ENCODE measurements at places on chromosomes 5 and 9.
A peak's percentile ranks its signal among the peaks of the same experiment; 100 is the strongest.

- DNase-seq = no peak
Measured at GRCh38 chr9:93480262-93480661, 26.9 kb upstream of the FAM120AOS start.

GRCh38 chr5:173494446-173494845 is 122.0 kb downstream of the BOD1 start:
- no peak for DNase-seq

DNA sequence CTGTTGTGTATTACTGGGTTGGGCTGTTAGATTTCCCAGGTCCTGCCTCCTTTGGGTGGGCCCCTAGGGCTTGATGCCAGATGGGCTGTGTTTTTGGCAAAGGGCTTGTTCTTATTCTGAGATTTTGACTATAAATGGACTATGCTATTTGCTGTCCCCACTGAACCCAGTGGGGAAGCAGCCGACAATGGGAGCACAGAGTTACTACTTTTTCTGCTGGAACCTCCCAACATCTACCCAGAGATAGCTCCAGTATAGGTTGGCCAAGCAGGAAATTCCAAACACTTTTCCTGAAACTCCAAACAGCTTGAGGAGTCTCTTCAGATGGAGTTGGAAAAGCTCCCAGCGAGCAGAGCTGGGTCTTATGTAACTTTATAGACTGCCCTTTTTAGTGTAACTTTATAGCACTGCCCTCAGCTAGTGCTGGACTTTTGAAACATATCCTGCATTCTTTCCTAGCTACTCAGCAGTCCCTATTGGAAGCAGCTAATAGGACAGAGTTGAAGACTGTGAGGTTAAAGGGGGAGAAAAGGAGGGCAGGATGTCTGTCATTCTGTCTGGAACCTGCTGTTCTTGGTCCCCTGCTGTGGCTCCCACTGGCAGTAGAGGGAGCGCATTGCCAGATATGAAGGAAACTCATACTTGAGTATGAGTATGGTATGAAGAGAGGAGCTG is 21.0 kb downstream of the RUSC2 start:
- DNase-seq = no peak

GRCh38 chr9:129839324-129840023 is 4.2 kb downstream of the USP20 start:
- no peak for DNase-seq

DNA sequence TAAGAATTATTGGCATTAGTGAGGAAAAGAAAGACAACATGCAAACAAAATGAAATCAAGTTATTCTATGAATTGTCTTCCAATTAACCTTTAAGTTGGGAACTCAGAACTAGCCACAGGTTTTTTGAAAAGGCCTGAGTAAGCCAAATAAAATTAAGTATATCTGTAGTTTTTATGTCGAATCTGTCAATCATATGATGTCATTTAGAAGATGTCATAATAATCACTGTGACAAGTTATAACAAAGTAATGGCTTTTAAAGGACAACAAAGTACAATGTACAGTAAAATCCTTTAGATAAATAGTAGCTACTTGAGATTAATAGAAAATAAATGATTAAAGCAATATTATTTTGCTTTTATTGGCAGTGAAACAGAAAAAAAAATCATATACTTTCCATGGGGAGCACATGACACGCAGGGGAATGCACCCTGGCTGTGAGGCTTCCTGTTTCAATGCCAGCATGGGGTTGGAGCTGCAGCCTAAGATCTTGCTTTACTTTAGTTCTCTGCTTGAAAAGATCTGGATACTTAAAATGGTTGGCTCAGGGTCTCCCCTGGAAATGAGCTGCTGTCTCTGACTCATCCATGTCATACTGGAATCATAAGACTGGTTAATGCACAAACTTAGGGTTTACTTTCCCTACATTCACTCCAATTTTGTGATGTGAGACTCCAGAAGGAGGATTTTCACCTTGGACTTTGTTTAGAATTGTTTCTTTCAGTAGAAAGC is 284.3 kb downstream of the TAF11L14 start:
- no peak for DNase-seq

DNA sequence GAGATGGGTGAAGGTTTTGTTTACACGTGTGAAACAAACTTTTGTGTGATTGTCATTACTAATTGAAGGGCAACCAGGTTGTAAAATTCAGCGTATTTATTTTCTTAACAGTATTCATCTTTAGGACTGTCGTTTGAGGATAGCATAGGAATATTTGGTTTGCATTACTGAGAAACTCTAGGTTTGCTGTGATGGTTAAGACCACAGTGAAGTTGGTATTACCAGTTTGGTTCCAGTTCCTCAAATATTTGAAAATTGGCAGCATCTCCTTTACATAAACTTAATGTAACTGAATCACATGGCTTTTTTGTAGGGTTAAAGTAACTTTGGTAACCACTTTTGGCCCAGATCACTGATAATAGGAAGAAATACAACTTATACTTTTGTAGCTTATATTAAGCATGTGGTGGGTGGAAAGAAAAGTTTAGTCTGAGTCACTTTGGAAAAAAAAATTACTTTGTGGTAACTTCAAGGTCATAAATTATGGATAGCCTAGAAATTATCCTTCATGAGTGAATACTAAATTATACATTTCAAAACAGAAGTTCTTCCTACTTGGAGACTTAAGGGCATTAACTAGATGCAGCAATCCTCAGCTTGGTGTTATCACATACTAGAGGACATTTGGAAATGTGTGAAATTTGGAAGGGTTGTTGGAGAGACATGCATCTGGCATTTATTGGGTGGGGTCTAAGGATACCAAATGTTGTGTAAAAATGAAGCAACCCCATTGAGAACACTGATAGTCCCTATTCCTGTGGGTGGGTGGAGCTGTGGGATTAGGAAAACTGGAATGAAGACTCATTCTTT is 33.9 kb downstream of the G3BP1 start:
- no peak for DNase-seq

GRCh38 chr9:137044502-137045177 is 1.3 kb downstream of the NPDC1 start:
- no peak for DNase-seq

DNA sequence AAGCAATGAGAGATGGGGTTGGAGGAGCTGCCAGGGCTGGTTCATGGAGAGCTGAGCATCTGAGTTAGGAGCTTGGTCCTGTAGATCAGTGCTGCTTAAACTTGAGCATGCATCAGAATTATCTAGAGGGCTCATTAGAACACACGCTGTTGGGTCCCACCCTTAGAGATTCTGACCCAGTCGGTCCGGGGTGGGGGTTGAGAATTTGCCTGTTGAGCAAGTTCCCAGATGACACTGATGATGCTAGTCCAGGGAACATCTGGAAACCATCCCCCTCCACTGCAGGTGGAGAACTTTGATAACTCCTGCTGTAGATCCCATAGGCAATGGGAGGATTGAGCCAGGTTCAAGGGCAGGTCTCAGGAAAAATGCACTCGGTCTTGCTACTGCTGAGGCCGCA is 158.0 kb upstream of the KLF4 start:
- DNase-seq = no peak

- no peak for DNase-seq
Measured at GRCh38 chr9:108444400-108445358, 411.1 kb downstream of the ACTL7B start.

- DNase-seq = no peak
Measured at GRCh38 chr9:116700279-116700678, 13.2 kb downstream of the TRIM32 start.

- DNase-seq = no peak
Measured at GRCh38 chr5:149227168-149227826, 44.4 kb upstream of the AFAP1L1 start.

GRCh38 chr5:156552855-156553358 is 225.9 kb downstream of the SGCD start:
- DNase-seq = no peak

DNA sequence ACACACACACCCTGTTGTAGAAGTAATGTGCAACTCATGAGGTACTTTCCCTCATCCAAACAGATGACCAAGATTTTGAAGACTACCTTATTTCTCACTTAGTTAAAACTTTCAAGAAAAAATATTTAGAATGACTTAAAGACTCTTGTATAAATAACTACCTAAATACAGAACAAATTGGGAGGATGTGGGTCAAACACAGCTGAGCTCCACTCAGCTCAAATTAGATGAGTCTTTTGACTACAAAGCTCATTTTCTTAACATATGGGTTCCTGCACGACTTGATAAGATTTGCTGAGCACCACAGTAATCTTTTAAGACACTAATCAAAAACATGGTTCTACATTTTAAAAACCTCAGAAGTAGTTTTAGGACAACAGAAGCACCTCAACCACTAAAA is 8.9 kb downstream of the MTX3 start:
- DNase-seq = no peak

GRCh38 chr9:137467161-137467581 is 8.0 kb upstream of the NSMF start:
- no peak for DNase-seq

DNA sequence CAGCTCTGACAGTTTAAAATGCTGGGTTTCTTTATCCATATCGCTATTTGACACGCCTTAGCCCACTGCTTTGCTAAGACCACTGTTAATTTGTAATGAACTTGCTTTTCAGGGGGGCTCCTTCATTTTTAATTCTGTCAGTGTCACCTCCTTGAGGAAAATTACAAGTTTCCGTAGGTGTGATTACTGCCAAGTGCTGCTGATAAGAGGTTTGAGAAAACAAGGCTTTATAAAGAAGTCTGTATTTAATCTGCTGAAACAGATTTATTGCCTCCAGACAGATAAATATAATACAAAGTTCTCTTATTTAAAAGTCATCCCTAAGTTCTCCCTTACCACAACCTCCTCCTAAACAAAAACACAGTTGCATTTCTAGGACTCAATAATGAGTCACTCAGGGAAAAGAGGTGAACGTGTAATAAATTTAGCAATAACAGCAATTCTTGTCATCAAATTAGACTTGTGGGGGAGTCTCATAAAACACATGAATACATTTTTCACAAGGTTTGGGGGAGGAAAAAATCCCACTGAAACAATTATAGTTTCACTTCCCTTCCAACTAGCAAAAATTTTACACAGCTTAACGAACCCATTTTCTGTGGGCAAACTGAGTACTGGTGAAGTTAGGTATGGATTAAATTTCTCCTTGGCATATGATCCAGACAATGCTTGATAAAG is 72.8 kb downstream of the MAPKAP1 start:
- DNase-seq = peak; percentile 76

DNA sequence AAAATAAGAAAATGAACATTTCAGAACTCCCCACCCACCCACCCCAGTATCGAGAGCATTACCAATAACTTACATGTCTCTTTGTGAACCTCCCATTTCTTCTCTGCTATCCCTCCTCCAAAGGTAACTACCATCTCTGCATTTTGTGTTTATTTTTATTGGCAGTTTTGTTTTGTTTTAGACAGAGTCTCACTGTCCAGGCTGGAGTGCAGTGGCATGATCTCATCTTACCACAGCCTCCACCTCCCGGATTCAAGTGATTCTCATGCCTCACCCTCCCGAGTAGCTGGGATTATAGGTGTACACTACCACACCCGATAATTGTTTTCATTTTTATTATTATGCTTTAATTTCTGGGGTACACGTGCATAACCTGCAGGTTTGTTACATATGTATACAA is 21.7 kb upstream of the GLIS3 start:
- DNase-seq = no peak

GRCh38 chr5:142143878-142144277 is 35.3 kb downstream of the NDFIP1 start:
- DNase-seq = peak; percentile 43

DNA sequence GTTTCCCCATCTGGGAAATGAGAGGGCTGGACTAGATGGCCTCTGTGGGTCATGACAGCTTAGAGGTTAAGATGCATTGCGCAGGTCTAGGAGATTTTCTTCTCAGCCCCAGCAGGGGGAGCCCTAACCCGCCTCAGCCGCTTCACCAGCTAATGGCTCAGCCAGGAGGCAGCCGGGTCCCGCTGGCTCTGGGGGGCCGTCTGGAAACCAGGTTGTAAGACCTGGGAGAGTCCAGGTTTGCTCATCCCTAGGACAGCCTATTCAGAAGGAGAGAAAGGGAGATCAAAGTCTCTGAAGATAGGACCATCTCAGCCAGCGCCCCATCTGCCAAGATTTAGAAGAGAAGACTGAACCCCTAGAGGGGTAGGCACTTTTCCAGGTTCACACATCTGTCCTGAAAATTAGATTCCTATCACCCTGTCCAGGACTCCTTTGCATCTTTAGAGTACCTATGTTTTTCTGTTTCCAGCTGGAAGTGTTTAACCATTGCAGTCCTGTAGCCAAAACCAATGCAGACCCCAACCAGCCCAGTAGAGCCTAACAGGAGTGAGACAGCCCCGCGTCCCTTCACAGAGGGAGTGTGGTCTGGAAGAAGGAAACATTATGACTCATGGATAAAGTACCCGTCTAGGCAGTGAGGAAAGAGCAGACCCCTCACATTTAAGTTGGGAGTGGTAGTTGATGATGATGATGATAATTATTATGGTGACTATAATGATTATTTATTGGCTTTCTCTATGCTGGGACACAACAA is 27.5 kb downstream of the SPARC start:
- DNase-seq = peak; percentile 79

- DNase-seq = no peak
Measured at GRCh38 chr5:145968970-145969713, 32.8 kb downstream of the SH3RF2 start.

GRCh38 chr5:14342306-14342705 is 199.2 kb downstream of the TRIO start:
- peak; percentile 77 for DNase-seq

DNA sequence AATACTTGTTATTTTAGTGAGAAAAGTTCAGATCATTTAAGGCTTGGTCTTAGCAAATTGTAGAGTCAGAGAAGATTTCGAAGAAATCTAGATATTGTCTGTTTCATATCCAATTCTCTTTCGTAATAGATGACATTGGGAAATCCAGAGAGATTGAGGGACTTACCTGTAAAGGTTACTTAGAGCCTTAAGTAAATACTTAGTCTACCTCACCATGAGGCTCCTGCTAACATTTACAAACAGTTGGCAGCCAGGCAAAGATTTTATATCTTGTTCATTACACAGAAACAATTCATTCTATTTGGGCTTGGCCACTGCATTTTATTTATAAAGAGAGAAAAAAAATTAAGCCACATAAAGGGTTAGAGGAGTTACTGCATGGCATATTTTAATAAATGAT is 70.3 kb downstream of the FGF10 start:
- DNase-seq = no peak

DNA sequence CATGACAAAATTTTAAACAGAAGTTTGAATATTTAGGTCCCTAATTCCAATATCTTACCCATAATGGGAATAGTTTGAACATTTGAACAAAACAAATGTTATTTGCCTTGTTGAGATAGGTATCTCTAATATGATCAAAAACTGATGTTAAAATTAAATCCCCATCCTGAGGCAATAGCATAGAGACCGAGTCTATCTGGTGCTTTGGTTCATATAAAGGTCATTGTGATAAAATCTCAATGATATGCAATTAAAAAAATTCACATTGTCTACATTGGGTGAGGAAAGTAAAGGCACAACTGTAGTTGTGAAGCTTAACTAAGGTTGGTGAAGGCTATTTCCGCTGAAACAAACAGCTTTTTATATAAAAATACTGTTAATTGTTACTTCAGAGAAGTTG is 318.3 kb downstream of the CAAP1 start:
- DNase-seq = no peak

GRCh38 chr9:87193925-87194868 is 246.9 kb upstream of the GAS1 start:
- no peak for DNase-seq

Data from NB4 (cell line).